NCI-H1930 (cell line): ENCODE measurements at places on chromosomes 4 and X.

DNA sequence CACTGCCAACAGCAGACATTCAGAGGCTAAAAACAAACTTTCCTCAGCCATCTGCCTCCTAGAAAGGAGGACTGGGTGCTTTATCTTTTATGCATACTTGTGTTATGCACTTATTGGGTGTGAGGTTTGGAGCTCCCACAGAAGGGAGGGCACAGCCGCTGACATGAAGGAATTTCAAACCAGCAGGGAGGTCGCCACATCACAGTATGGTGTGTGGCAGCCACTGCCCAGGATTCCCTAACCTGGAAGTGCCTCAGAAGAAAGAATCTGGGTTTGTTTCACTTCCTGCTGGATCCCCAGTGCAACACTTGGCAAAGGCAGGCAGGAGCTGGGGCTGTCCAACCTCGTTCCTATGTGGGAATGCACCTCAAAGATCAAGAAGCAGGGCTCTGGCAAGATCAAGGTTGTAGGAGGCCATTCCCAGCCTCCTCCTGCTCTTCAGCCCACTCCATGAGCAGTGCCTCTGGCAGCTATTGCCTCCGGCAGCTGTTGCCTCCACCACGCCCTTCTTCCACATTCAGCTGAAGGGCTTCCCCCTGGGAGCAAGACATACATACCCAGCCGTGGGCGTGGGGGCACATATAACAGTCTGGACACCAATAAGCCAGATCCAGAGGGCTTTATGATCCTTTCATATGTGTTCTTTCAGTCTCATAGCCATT lies 109.0 kb upstream of the MAMLD1 start:
- no peak for DNase-seq

DNA sequence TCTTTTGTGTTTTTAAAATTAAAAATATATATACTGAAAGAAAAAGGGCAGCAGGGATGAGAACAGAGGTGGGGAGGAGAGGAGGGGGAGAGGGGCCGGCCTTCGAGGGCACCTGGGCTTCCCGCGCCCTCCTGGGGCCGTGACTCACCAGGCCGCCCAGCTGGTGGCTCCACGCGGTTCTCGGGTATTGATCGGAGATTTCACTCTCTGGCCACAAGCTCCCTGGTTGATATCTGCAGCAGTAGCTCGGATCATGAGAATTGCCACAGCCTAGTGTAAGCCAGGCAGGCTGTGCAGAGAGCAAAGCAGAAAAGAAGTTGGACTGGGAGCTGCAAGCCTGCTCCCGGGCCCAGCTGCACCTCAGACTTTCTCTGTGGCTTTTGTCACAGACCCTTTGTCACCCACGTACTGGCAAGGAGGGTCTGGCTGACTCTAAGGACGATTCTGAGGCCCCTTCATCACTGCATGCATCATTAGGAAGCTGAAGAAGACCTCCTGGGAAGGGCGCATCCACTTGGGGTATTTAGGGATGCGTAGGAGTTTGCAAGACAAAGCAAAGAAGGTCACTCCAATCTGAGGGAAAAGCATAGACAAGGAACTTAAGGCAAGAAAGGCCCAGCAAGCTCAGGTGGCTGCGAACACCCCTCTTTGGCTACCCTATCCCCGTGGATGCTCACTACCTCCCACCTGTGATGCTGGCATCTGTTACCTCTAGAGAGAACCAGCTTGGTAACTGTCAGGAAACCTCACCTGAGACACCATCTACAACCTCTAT lies 71.7 kb downstream of the CPZ start:
- DNase-seq, result no peak

- no peak for DNase-seq
Observed at GRCh38 chr4:83560523-83560922, 24.6 kb downstream of the GPAT3 start.

GRCh38 chr4:5395781-5396180 lies 312.6 kb downstream of the EVC2 start:
- no peak for DNase-seq

- DNase-seq, result no peak
Observed at GRCh38 chrX:22395372-22395771, 122.7 kb downstream of the CBLL2 start.

- DNase-seq, result no peak
Observed at GRCh38 chr4:1221155-1221870, 27.6 kb downstream of the CTBP1 start.

- DNase-seq, result no peak
Observed at GRCh38 chrX:42809569-42809968, 31.6 kb upstream of the PPP1R2C start.

- DNase-seq, result no peak
Observed at GRCh38 chr4:4613126-4613465, 71.2 kb upstream of the STX18 start.

DNA sequence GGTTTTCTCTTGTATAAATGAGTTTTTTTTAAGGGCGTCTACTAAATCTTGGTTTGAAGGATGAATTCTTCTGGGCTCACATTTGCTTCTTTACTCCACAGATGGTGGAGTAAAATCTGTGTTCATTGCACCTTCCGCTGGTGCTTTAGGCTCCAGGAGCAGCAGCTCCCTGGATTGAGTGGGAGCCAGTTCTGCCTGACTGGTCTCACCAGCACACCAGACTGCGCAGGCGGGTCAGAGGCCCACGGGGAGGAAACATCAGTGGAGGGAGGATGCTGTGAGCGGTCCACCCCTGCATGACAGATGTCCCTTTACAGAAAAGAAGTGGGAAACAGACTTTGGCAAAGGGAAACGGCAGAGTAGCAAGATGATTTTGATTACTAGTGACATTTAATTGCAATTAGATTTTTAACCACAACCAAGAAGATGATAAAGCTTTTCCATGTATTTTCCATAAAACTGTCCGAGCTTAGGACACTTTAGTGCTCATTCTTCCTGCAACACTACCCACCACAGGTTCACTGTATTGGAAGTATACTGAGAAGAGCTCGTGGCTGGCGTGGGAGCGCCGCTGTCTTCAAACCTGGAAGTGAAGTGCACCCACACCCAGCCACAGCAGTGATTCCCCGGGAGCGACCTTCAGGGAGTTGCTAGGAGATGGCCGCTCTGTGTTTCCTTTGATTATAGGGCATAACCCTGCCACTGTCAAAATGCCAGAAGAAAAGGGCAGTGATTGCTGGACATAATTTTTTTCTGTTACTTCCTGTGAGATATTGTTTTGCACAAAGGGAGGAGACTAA lies 95.2 kb downstream of the SORBS2 start:
- DNase-seq, result no peak

GRCh38 chr4:150164055-150164454 lies 85.8 kb downstream of the DCLK2 start:
- DNase-seq, result no peak

- DNase-seq, result no peak
Observed at GRCh38 chrX:130834149-130834548, 68.9 kb downstream of the ENOX2 start.

GRCh38 chr4:152278505-152279233 lies 257.2 kb downstream of the FBXW7 start:
- DNase-seq, result no peak

- DNase-seq, result no peak
Observed at GRCh38 chr4:112706840-112707207, 69.9 kb downstream of the LARP7 start.

GRCh38 chrX:27917713-27918500 lies 63.3 kb downstream of the DCAF8L1 start:
- no peak for DNase-seq

- no peak for DNase-seq
Observed at GRCh38 chr4:167233685-167234315, 494 bp downstream of the SPOCK3 start.

DNA sequence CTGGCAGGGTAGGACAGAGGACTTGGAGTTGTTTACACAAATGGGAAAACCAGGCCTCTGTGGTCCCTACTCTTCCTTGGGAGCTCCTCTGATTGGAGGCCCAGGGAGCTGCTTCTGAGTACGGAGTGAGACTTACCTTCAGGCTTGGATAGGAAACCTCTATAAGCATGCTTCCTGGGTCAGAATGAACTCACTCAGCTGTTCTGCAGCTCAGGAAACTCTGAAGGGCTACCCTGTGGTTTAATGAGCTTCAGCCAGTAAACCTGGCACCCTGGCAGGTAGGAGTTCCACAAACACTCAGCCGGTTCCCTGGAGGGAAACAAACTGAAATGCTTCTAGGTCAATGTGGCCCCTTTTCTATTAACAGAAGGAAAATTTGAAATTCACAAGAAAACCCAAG lies 51.0 kb upstream of the TFDP3 start:
- no peak for DNase-seq

GRCh38 chr4:87038837-87039615 lies 104.2 kb downstream of the AFF1 start:
- no peak for DNase-seq

DNA sequence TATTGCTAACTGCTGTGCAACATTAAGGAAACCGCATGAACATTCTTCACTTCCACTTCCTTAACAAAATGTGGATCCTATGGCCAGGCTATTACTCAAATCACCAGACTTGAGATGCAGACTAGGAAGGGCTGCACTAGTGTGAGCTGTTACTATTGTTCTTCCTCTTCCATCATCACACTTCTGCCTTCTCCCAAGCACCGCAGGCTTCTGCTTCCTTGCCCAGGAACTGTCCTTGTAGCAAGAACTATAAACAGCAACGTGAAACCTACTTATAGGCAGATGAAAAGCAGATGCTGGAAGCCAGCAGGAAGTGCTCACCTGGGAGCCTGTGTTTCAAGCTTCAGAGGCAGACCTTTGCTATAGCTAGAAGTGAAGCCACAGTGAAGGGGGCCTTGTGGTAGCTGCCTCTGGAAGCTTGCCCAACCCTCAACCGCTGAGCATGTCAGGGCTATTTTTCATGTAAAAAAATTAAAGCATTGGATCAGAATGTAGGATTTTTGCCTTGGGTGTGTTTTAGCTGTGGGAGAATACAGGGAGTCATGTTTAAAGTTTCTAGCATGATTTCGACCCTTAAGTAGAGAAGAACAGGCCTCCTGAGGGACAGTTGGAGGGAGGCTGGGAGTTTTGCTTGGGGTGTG lies 43.9 kb downstream of the CLNK start:
- DNase-seq, result no peak

- no peak for DNase-seq
Observed at GRCh38 chr4:62131049-62131448, 930.9 kb downstream of the ADGRL3 start.

DNA sequence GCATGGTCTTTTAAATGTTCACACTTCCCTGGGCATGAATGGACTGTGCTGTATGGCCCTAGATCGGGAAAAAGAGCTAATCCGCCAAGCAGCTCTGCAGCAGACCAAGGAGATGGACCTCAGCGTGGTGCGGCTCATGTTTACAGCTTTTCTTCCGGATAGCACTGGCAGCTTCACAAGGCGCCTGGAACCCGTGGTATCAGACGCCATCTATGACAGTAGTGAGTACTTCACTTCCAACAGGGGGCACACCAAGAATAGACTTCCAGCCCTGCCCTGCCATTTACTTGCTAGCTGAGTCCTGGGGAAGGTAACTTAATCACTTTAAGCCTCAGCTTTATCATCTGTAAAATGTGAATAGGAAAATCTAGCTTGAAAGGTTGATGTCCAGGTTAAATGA lies 77.7 kb downstream of the NFKB1 start:
- DNase-seq, result no peak

DNA sequence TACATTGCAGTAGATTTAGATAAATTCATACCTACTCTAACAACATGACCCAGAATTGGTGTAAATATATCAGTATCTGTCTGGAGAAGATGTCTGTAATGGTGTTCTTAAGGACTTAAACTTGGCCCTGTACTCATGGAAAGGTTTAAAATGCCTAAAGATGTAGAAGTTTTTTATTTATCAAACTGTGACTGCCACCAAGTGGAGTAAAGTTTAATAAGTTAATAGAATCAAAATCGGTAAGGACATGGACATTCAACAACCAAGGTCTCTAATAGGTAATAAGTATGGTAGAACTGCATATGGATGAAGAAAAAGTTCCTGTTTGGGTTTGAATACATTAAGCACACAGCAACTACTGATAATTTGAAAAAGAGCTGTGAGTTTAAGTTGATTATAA lies 474.0 kb upstream of the NDST3 start:
- no peak for DNase-seq

GRCh38 chrX:13911586-13911985 lies 94.7 kb upstream of the GPM6B start:
- no peak for DNase-seq

DNA sequence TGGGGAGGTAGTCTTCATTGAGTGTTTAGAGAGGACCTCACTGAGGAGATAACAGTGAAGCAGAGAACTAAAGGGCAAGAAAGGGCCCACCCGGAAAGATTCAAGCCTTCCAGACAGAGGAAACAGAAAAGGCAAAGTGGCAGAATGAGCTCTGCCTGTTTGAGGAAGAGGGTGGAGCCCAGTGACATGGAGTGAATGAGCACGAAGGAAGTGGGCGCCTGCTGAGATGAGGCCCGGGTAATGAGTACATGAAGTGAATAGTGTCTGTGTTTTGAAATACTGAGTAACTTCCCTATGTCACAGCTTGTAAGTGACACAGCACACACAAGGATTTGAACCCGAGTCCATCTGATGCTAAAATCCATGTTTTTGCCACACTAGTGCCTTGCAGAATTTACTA lies 32.5 kb upstream of the TLR2 start:
- no peak for DNase-seq

- no peak for DNase-seq
Observed at GRCh38 chr4:13616597-13616996, 10.9 kb downstream of the BOD1L1 start.

GRCh38 chr4:30103455-30103854 lies 616.7 kb upstream of the PCDH7 start:
- DNase-seq, result no peak

- no peak for DNase-seq
Observed at GRCh38 chr4:178356725-178357124, 914.5 kb upstream of the AGA start.

GRCh38 chrX:13645464-13646153 lies 7.3 kb upstream of the TCEANC start:
- no peak for DNase-seq

- DNase-seq, result no peak
Observed at GRCh38 chrX:137428766-137429591, 136.9 kb upstream of the ZIC3 start.

DNA sequence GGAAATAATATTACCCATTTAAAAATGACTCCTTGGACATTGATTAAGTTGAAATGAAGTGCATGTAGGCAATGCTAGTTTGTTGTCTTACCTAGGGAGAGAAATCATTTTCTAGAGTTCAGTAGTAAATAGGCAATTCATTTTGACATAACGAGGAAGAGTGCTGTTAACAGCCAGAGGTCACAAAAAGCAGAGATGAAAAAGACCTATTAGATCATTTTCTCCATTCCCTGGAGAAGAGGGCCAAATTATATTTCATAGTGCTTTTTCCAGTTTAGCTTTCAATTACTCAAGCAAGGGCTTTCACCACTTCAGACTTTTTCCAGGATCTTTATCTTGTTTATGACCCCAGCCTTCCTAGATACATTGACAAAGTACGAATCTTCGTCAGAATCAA lies 374.3 kb upstream of the GALNT7 start:
- DNase-seq, result no peak

- DNase-seq, result no peak
Observed at GRCh38 chr4:11857881-11858280, 429.2 kb upstream of the HS3ST1 start.

GRCh38 chrX:53990171-53990570 lies 54.1 kb downstream of the PHF8 start:
- no peak for DNase-seq

GRCh38 chr4:682490-683172 lies 6.3 kb downstream of the SLC49A3 start:
- no peak for DNase-seq
